ENCODE measurements at places on chromosomes 5 and 9.

DNA sequence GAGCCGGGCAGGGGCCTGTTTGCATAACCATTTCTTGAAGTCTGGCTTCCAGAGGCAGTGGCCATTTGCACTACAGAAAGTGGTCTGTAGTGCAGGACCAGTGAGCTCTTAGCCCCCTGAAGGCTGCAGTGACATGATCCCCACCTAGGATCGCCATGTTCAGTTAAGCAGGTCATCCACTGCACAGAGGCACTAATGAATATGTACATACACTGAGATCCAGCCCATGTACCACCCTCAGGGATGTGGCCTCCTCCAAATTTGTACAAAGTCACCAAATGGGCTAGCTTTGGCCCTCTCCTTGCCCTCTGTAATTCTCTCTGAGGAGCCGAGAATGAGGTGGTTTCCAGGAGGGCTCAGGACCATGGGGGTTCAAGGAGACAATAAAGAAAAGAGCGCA lies 8.3 kb upstream of the SUSD3 start:
- DNase-seq: no peak

GRCh38 chr5:151737431-151737830 lies 21.0 kb downstream of the ATOX1 start:
- DNase-seq: no peak

GRCh38 chr5:80125962-80126480 lies 90.9 kb downstream of the THBS4 start:
- peak; percentile 8 for DNase-seq

- DNase-seq: no peak
These were observed 59.4 kb downstream of the CXXC5 start for GRCh38 chr5:139707445-139708003.

GRCh38 chr5:158809310-158809850 lies 290.3 kb downstream of the EBF1 start:
- no peak for DNase-seq

DNA sequence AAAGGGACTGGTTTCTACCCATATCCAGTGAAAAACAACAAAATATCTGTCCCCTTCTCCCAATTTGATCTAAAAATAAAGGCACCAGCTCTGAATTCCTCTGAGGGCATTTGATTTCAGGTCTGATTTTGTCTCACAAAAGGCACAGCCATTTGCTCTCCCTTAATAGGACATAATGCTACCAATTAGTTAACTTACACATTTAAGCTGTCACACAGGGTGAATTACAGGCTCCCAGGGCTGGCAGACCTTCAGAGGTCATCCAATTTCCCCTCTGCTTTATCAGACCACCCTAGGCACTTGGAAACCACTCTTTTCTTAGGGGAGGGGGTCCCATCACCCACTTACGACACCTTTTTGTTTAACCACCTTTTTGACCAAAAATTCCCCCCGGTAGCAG lies 319.9 kb downstream of the SPOCK1 start:
- DNase-seq: no peak

DNA sequence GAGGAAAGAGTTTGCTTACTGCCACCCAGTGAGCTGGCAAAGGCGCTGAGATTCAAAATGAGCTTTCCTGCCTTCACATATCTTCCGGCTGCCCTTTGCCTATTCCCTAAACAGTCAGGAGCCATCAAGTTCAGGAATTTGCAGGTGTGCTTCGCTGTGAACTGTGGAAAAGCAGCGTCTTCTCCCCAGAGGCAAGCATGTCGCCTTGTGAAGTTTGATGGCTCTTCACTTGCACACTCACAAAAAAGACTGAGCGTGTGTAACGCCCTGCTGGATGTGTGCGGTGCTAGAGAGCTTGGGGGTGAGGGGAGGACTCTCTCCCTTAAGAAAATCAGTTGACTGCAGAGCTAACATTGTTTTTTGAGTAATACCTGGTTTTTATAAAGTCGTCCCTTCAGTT lies 288.7 kb downstream of the DOCK8 start:
- DNase-seq: no peak

GRCh38 chr5:63085561-63085960 lies 506.9 kb downstream of the LRRC70 start:
- DNase-seq: no peak
